ENCODE measurements at places on chromosomes 16 and 17.

GRCh38 chr17:45745601-45746494 is 38.3 kb upstream of the CRHR1 start:
- DNase-seq: no peak

GRCh38 chr16:29694384-29695195 is 15.6 kb downstream of the QPRT start:
- DNase-seq: no peak

DNA sequence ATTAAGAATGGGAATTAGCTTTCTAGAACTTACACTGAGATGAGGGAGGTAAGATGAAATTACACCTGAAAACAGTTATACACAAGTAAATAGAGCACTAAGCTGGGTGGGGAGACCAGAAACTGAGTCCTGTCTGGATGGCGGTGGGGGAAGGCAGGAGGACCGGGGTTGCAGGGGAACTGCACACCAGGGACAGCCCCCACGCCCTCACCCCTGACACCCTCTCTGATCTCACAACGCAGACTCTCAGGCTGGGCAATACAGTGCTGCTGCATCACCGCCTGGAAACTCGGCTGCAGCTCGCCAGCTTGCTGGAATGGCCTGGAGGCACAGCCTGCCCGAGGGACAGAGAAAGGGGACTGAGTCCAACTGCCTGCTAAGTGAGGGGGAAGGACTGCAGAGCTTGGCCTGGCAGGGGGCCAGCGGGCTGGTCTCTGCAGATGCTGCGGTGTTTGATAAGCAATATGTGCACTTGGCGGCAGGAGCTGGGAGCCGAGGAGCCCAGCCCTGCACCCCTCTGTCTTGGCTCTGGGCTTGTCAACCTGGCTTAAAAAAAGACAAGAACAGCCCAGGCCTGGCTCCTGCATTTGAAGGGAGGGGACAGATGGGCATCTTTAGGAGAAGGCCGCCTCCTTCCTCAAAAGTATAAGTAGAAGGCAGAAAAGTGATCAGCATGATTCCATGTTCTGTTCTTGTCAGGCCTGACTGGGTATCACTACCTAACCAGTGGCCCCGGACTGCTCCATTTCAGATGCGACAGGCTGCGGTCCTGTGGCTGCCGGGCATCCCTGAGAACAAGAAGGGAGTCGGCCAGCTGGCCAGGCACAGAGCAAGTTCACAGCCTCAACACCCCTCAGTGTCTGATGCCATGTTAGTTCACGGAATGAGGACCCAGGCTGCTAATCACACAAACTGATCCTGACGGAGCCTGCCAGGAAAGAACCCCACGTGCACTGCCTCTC is 30.2 kb downstream of the SPHK1 start:
- no peak for DNase-seq

DNA sequence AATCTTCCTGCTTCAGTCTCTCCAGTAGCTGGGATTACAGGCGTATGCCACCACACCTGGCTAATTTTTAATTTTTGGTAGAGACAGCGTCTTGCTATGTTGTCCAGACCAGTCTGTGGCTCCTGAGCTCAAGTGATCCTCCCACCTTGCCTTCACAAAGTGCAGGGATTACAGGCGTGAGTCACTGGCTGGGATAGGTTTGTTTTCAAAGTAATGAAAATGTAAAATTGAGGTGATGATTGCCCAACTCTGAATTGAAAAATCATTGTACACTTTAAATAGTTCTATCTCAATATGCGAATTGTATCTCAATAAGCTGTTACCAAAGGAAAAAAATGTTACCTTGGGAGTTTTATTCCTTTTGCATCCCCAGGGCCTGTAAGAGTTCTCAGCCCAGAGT is 1.2 kb upstream of the AMFR start:
- DNase-seq: no peak

DNA sequence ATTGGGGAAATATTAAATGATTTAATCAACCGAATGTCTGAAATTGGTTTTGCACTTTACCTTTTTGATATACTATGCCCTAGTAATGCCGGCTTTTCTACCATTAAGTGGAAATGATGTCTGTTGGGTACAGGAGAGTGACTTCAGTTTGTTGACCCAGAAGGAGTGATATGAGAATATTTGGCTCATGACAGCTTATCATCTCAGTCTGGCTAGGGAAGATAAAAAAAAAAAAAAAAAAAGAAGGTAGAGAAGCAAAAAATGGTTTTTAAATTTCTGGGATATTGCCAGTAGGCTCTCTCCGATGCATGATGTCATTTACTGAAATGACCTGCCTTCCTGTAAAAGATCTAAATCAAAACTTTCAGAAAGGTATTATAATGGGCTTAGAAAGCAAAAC is 69.0 kb downstream of the CNTNAP4 start:
- no peak for DNase-seq

All from left renal cortex interstitium (tissue), 4 donors.